ENCODE measurements at places on chromosomes 11 and 22.

- peak; percentile 92 for DNase-seq
Measured at GRCh38 chr11:64206457-64207255, at the start of gene FERMT3. Gene FERMT3 (plus strand): TSS chr11:64206721. CDS start chr11:64207365, 644 bp downstream.

DNA sequence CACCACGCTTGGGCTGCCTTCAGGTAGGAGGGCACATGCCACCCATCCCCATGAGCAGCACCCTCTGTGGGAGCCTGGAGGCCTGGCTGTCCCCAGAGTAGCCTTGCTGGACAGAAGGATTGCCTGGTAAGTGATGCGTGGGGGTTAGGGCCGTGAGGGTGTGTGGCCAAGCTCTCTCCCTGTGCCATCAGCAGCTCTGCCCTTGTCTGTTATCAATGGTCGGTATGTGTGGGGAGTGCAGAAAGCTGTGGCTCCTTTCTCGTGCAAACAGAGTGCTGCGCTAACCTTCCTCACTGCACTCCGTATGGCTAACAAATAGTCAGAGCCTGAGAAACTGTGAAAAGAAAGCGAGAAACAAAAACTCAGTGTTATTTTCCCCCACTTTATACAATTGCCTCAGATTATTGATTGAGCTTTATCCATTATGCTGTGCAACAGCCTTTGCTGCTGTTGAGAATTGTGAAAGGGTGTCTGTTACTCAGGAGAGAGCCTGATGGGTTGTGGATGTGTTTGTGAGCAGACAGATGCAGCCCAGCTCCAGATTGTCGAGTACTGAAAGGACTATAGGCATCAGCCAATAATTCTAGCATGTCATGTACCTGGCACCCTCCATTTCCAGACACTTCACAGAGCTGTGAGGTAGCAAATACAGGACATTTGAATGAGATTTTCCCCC is 432.2 kb downstream of the NTM start:
- no peak for DNase-seq

GRCh38 chr11:118435290-118435892 is 901 bp upstream of the KMT2A start:
- DNase-seq, result peak; percentile 77

- no peak for DNase-seq
Measured at GRCh38 chr11:75302371-75302770, 49.1 kb downstream of the ARRB1 start.

- no peak for DNase-seq
Measured at GRCh38 chr22:19959043-19959586, 17.5 kb upstream of the TXNRD2 start.

DNA sequence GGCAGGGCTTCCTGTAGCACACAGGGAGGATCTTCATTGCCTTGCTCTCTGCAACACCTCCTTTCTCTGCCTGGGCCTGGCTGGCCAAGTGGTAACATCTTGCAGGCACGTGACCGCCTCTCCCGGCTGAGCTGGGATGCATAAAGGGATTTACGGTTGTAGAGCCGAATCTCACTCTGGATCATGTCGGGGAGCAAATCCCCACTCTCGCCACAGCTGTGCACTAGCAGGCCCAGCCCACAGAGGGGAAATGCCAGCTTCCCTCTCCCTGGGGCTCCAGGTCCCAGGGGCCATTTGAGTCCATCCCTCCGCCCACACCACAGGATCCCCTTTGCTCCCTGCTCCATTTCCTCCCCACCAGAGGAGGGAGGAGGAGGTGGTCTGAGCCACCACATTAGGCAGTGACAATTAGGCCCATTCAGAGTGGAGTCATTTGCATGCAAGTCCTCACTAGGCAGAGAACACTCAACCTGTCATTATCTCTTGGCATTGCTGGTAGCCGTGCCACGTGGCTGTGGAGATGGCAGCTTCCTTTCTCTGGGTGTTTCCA is 196.7 kb downstream of the DSCAML1 start:
- DNase-seq, result no peak

GRCh38 chr11:5336331-5336730 is 7.0 kb downstream of the OR51B5 start:
- no peak for DNase-seq

GRCh38 chr11:2320568-2321310 is 18.9 kb downstream of the TSPAN32 start:
- no peak for DNase-seq

- DNase-seq, result peak; percentile 93
Measured at GRCh38 chr11:536841-537621, at the start of gene LRRC56. Gene LRRC56 (plus strand): TSS chr11:537527. CDS start chr11:540685, 3,158 bp downstream.

DNA sequence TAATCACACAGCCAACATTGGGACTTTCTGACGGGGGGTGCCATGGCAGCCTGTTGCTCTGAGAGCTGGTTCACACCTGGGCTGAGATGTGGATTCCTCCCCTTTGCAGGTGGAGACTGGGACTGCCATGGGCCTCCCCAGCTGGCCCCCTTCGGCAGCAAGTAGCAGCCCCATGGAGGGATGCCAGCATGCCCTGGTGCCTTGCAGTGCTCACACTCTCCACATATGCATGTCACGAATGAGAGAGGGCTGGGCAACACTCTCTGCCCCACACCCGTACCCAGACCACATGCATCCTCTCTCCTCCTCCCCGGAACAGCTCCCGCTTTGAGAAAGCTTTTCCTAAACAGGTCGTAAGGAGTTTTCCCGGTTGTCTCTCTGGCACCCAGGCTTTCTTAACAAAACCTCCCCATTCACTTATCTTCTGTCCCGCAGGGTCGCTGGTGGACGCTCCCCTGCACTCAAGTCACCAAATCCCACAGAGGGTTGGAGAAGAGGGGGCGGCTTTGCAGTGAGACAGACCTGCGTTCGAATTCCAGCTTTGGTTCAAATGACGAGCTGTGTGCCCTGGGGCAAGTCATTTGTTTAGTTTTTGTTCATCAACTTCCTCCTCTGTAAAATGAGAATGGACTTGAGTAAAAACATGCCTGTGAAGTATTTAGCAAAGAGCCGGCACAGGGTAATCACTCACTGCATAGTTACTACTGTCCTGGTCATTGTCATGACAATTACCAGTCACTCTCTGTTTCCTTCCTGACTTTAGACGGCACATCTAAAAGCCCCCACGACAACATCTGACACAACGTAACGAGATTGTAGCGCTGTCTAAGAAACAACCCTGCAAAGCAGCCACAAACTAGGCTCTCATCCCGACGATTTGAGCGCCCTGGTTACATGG is 231.3 kb upstream of the B3GAT1 start:
- DNase-seq, result no peak

DNA sequence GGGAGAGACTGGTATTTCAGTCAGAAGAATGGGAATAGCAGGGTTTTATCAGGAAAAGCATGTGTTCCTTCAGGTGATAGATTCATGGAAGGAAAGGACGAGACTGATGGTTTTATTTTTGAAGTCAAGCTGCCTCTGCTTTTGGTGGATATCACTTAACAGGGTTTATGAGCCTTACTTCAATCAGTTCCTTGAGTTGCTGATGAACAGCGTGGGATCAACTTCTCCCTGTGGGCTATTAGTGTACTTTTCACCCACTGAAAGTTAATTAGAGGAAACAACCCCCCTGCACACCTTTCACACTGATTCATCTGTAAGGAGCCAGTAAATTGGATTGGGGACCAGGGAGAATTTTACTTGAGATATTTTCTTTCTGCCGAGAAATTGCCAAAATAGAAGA is 479.0 kb downstream of the NELL1 start:
- no peak for DNase-seq

GRCh38 chr11:72443016-72443415 is 8.7 kb upstream of the CLPB start:
- DNase-seq, result no peak

DNA sequence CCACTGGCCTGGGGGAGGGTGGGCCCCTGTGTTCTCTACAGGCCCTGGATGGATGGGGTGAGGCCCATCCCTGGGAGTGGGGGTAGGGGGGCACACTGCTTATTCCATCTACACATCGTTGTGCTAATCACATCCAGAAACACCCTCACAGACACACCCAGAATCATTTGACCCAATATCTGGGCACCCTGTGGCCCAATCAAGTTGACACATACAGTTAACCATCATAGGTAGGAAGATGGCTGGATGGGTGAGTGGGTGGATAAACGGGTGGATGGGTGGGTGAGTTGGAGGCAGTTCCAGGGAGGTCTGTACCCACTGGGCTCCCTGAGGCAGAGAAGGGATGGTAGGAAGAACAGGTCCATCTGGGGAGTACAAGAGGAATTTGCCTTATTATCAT is 81.3 kb upstream of the LINC01488 start:
- no peak for DNase-seq

- no peak for DNase-seq
Measured at GRCh38 chr22:46350121-46350520, 14.6 kb downstream of the TRMU start.

DNA sequence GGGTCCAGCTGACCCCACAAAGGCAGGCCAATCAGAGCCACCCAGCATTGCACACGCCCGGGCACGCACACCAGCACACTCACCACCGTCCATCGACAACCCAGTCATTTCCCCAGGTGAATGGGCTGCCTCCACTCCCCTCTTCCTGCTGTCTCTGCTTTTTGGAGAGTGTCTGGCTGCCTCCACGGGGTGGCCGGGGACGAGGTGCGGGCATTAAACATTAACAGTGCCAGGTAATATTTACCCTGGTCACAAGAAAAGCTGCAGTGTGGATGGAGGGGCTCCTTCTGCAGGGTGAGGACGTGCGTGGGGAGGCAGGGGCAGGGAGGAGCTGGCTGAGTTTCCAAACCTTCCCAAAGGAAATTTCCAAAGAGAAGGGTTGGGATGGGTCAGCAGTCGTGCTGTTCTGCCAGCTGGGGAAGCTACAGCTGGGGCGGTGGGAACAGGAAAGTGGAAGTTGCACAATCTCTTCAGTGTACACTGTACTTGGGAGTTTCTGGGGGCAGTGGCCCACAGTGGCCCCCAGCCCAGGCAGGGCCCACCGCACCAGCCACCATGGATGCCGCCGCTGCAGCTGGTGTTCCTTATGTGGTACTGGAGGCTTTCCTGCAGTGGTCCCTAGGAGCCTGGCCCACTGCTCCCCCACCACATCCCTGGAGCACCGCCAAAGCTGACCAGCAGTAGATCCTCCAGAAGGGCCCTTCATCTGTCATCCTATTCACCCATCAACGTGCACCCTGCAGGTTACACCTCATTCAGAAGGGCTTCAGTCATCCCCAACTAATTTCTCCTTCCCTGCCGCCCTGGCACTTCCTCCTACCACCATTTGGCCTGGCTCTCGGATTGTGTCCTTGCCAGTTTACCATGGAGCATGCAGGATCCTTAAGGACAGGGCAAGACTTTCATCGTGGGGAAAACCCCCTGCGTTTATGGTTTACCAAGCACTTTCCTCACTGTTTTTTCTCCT is at the start of gene FXYD2:
Gene FXYD2, minus strand, starts transcription at position 174 of the 967 bp plus-strand sequence. Its CDS starts 66 bp downstream, at position 108.
- DNase-seq, result no peak

GRCh38 chr11:134342572-134343340 is 11.0 kb downstream of the GLB1L2 start:
- DNase-seq, result no peak

GRCh38 chr11:20005747-20006146 is 154.5 kb downstream of the DBX1 start:
- DNase-seq, result no peak

DNA sequence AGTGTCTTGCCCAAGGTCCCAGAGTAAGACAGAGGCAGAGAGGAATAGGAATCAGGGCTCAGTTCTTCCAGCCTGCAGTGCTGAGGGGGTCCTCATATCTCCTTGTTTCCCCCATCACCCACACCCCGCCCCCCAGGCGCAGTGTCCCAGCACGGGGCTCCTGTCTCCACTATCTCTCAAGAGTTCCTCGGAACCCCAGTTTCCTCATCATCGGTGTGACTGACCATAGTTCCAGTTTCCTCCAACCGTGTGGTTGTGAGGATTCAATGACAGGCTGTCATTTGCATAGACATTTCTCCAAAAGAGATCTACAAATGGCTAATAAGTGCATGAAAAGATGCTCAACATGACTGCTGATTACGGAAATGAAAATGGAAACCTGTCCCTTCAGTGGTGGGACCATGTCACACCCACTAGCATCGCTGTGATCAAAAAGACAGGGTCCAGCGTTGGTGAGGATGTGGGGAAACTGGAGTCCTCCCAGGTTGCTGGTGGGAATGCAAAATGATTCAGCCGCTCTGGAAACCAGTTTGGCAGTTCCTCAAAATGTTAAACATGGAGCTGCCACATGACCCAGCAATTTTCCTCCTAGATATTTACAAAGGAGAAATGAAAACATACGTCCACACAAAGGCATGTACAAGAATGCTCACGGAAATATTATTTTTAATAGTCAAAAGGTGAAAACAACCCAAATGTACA is 31.8 kb upstream of the PDGFB start:
- DNase-seq, result no peak

GRCh38 chr11:44174842-44175241 is 79.4 kb downstream of the EXT2 start:
- DNase-seq, result no peak

DNA sequence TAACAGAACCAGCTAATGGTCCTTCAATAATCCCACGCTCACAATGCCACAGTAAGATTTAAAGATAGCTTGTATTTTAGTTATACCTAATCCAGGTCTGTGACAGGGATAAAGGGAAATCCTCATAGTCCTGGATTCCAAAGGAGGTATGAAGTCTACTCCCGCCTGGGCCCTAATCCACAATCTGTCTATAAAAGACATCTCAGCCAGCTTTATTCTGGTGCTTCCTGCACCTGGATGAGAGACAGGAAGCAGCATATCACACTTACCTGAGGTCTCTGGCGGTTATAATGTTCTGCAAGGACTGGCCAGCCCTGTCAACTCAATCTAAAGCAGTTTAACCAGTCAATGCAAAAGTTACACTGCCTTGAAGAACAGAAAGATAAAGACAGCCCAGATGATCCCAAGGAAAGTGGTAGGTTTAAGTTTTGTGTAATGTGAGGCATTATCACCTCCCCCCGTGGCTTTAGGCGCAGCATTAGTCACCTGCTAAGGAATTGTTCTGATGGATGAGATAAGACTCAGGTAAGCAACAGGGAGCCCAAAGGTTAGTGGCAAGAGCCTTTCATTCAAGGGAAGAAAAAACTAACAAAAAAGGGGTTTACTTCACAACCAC is 57.6 kb downstream of the PLEKHA7 start:
- DNase-seq, result no peak

GRCh38 chr11:65868076-65868667 is 4.4 kb downstream of the EFEMP2 start:
- no peak for DNase-seq

- DNase-seq, result no peak
Measured at GRCh38 chr11:108253176-108253575, 30.3 kb downstream of the ATM start.

DNA sequence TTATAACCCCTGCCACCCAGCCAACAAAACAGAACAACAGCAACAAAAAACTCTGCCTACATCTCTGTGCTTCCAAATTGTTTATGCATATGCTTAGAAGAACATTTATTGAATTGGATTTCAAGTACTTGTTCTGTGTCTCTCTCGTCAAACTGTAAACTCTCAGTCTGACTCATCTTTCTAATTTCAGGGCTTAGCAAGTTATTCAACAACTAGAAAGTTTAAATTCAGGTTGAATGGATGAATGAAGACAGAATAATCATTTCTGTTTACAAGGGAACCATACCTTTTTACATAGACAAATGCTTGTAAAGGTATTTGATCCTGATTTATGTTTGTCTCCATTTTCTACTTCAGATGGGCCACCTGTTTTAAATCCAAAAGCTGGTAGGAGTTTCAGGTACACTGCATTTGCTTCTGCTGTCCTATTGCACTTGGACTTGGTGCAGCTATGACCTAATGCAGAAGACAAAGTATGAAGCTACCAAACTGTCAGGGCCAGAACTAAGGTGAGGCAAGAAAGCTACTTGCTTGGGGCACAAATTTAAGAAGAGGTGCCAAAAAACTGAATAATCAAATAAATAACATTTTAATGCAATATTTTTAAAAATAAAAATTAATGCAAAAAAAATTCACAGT is 1.6 kb upstream of the FBXO3 start:
- DNase-seq, result no peak

- DNase-seq, result no peak
Measured at GRCh38 chr11:124313131-124313530, 618 bp downstream of the OR8D1 start.

GRCh38 chr22:30324014-30324730 is 2.6 kb downstream of the TBC1D10A start:
- peak; percentile 53 for DNase-seq

Measured in stimulated activated CD4-positive, alpha-beta T cell treated with anti-CD3 and anti-CD28 coated beads, Interleukin-15, amount 100 ng/mL, for 24 hours (primary cell).